ENCODE measurements at places on chromosomes 4 and X. TPM values are rescaled to one million over a fixed set of nuclear protein-coding genes. Genes with fewer than 3 reads are reported as not detected.

DNA sequence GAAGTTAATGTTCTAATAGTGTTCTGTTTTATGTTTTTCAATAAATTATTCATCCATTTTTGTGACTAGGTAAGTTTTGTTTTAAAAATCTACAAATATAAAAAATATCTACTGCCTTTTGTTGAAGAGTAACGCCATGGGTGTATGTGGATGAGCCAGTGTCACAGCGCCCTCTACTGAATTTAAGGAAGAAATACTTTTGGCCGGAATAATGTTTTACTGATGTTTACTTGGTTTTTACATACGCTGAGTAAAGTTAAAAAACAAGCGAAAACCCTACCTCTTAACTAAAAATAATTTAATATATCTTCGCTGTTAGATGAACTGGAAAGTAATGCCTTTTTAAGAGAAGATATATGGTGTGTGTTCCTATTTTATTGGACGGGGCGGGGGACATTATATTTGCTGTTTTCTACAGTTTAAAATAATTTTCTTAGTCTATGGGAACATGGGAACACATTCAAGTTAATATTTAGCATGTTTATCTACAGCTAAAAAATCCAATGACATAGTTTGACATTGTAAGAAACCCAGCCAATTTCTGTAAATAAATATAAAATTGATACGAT is 86.1 kb downstream of the CPE start:
- no peaks in the 10 kb centered on the region for H3K4me1 ChIP-seq
- H3K27ac ChIP-seq, result no peak overlapping the region
- H3K4me3 ChIP-seq, result no peak overlapping the region

GRCh38 chrX:130758072-130758471 is 144.9 kb downstream of the ENOX2 start:
- no peaks in the 10 kb centered on the region for H3K4me1 ChIP-seq
- H3K4me3 ChIP-seq, result no peak overlapping the region
- H3K27me3 ChIP-seq, result no peaks in the 10 kb centered on the region
- no peaks in the 10 kb centered on the region for H3K36me3 ChIP-seq

GRCh38 chr4:153076861-153077260 is 127.4 kb upstream of the TRIM2 start:
- DNase-seq, result no peak
- H3K4me3 ChIP-seq, result no peak overlapping the region
- no peaks in the 10 kb centered on the region for H3K4me1 ChIP-seq
- no peaks in the 10 kb centered on the region for H3K36me3 ChIP-seq

DNA sequence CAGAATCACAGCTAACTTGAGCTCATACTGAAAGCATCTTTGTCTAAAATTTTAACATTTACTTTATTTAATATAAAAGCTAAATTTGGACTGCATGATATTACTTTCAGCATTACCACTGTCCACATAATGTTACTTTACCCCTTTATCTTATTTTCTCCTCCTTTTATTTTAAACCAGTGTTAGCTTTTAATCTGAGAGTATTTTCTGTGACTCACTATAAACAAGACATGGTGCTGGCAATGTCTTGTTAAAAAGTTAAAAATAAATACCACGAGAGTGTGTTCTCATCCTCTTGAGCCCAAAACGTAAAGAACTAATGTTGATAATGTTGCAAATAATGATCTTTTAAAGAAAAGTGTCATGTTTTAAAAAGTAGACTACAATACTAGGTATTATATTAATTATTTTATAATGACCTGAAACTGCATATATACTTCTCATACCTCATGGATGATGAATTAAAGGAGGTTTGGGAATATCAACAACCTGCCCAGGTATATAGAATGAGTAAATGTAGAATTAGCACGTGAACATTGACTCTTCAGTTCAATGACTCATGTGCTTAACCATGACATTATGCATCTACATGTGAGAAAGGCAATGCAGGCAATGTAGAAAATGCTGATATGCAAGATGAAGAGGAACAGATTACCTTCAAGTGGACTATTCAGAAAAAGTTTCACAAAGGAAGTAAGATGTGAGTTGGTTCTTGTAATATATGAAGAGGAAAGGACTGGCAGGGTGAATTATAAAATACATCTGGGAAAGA is 454.1 kb upstream of the ADGRL3 start:
- no peak for DNase-seq
- no peak overlapping the region for H3K27ac ChIP-seq
- no peaks in the 10 kb centered on the region for H3K27me3 ChIP-seq
- no peaks in the 10 kb centered on the region for H3K36me3 ChIP-seq

Gene CT83
- total RNA-seq, result not detected

- no peaks in the 10 kb centered on the region for H3K36me3 ChIP-seq
- peaks cover 14% of the 10 kb centered on the region for H3K4me1 ChIP-seq
- no peak for DNase-seq
- H3K4me3 ChIP-seq, result no peak overlapping the region
- H3K27me3 ChIP-seq, result no peaks in the 10 kb centered on the region
These were observed 225.4 kb downstream of the PTTG2 start for GRCh38 chr4:38185406-38186144.

- H3K36me3 ChIP-seq, result peaks cover 14% of the 10 kb centered on the region
- DNase-seq, result no peak
- peaks cover 5% of the 10 kb centered on the region for H3K4me1 ChIP-seq
- H3K27me3 ChIP-seq, result no peaks in the 10 kb centered on the region
- H3K4me3 ChIP-seq, result no peak overlapping the region
These were observed 35.3 kb downstream of the SMS start for GRCh38 chrX:21975812-21976211.

Gene GAB1
- 87.1 TPM for total RNA-seq

DNA sequence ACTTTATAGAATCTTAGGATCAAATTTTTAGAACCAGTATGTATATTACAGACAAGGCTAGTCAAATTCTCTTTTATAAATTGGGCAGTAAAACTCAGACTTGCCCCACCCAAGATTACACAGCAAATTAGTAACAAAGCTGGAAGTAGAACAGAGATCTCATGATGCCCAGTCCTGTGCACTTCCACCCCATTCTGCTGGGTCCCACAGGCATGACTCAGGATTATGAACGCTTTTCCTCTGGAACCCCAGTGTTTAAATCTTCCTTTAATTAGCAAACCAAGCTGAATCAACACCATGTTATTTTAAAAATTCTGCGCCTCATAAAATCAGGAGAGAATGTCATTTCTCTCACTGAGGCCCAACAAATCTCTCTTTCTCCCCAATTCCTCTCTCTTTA is 1.5 kb upstream of the IL13RA2 start:
- no peak overlapping the region for H3K4me3 ChIP-seq
- no peaks in the 10 kb centered on the region for H3K27me3 ChIP-seq
- peaks cover 7% of the 10 kb centered on the region for H3K4me1 ChIP-seq
- DNase-seq, result no peak

Gene RASSF6
- total RNA-seq, result not detected

- no peaks in the 10 kb centered on the region for H3K36me3 ChIP-seq
- H3K4me3 ChIP-seq, result no peak overlapping the region
- peaks cover 18% of the 10 kb centered on the region for H3K4me1 ChIP-seq
- no peak for DNase-seq
These were observed 93.4 kb upstream of the RAPGEF2 start for GRCh38 chr4:159009521-159009920.

GRCh38 chr4:113292371-113293042 is 243.1 kb downstream of the ANK2 start:
- peaks cover 52% of the 10 kb centered on the region for H3K4me1 ChIP-seq
- peak; percentile 37 for DNase-seq
- H3K27me3 ChIP-seq, result no peaks in the 10 kb centered on the region
- peak overlapping the region; percentile 79 for H3K27ac ChIP-seq
- H3K4me3 ChIP-seq, result peak overlapping the region; percentile 47
- H3K36me3 ChIP-seq, result peaks cover 4% of the 10 kb centered on the region

DNA sequence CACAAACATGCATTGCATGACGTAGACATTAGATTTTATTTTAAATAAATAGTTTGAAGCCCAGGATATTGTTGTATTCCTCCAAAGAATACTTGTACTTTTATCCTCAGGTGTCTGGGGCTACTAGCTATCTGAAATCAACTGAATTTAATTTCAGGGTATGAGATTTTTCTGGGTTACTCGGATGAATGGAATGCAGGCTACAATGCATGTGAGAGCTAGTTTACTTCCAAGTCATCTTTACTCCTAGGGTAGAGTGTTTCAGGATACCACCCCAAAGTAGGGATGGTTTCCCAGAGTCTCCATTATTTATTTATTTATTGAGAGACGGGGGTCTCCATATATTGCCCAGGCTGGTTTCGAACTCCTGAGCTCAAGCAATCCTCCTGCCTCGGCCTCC is 66.4 kb downstream of the HPRT1 start:
- no peak overlapping the region for H3K27ac ChIP-seq
- no peak overlapping the region for H3K4me3 ChIP-seq
- DNase-seq, result no peak
- no peaks in the 10 kb centered on the region for H3K4me1 ChIP-seq
- no peaks in the 10 kb centered on the region for H3K27me3 ChIP-seq

GRCh38 chr4:102610007-102610406 is 108.8 kb downstream of the NFKB1 start:
- H3K4me3 ChIP-seq, result no peak overlapping the region
- no peak overlapping the region for H3K27ac ChIP-seq
- no peaks in the 10 kb centered on the region for H3K27me3 ChIP-seq
- H3K4me1 ChIP-seq, result peaks cover 21% of the 10 kb centered on the region

Gene BEND2
- not detected for total RNA-seq

DNA sequence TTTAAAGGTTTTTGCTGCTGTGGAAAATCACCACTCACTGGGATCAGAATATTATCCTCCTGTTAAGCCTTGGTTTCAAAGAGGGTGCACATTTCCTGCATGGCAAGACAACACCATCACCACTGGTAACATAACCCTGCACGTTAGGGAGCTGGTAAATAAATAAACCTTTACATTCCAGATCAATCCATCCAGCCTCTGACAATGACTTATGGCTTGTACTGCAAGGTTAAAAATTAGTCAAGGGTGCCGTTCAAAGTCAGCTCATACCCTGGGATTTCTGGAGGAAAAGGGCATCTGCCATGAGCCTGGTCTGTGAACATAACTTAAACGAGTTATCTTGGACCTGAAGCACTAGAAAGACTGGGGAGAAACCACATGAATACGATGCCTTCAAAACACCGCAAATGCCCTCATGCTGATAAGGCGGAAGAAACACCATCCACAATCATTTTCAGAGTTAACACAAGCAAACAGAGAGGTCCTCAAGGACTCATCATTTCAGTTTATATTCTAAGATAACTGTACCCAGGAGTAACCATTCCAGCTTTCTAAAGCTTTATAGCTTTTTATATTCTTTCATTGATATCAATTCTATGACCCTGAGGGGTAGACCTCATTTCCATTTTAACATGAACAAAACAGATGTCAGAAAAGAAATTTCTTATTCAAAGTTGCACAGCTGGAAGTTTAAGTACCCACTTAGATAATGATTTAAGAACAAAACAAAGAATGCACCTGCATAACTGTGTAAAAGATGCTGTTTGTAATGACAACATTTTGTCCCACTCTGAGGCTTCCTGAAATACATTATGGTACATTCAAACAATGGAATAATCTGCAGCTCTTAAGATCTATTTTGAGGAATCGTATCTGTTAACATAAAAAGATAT is 103.1 kb downstream of the NPNT start:
- no peaks in the 10 kb centered on the region for H3K27me3 ChIP-seq
- DNase-seq, result no peak
- no peaks in the 10 kb centered on the region for H3K36me3 ChIP-seq
- H3K4me1 ChIP-seq, result no peaks in the 10 kb centered on the region

Gene TMEM47
- 36.6 TPM for total RNA-seq

DNA sequence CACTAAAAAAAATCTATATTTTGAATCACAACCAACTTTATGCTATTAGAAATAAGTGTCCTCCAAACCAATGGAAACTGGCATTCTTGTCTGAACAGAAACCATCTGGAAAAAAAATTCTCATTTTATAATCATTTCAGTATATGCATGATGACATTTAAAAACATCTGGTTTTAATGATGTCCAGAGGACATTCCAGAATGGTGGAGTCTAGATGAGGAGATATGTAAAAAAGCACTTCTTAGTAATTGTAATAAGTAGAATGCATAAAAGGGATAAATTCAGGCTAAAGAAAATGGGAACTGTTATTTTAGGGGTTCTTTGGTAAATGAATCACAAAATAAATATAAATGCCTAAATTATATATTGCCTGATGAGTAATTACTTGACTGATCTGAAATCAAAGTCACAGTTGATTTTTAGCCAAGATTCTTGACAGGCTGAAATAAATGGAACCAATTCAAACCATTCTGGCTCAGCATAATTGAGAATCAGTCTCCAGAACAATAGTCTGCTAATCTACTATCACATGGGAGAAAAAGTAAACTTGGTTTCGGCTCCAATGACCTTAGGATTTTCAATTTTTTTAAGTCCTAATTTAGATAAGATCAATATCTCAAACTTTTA is 636.6 kb downstream of the FAT4 start:
- H3K27ac ChIP-seq, result peak overlapping the region; percentile 2
- H3K27me3 ChIP-seq, result no peaks in the 10 kb centered on the region
- H3K4me1 ChIP-seq, result no peaks in the 10 kb centered on the region
- H3K4me3 ChIP-seq, result no peak overlapping the region

Gene DSPP
- not detected for total RNA-seq

- H3K4me3 ChIP-seq, result no peak overlapping the region
- H3K27ac ChIP-seq, result no peak overlapping the region
- no peaks in the 10 kb centered on the region for H3K36me3 ChIP-seq
- DNase-seq, result no peak
- H3K4me1 ChIP-seq, result no peaks in the 10 kb centered on the region
These were observed 52.8 kb downstream of the NPFFR2 start for GRCh38 chr4:72084587-72085011.

GRCh38 chrX:41145920-41146608 is 60.8 kb downstream of the USP9X start:
- no peaks in the 10 kb centered on the region for H3K27me3 ChIP-seq
- no peak for DNase-seq
- peaks cover 42% of the 10 kb centered on the region for H3K36me3 ChIP-seq
- no peak overlapping the region for H3K4me3 ChIP-seq

Gene JCHAIN
- 6.9 TPM for total RNA-seq

Gene CLDN34
- not detected for total RNA-seq

GRCh38 chrX:107724653-107725052 is 50.9 kb downstream of the TSC22D3 start:
- DNase-seq, result no peak
- H3K4me3 ChIP-seq, result no peak overlapping the region
- no peaks in the 10 kb centered on the region for H3K36me3 ChIP-seq
- no peak overlapping the region for H3K27ac ChIP-seq
- no peaks in the 10 kb centered on the region for H3K27me3 ChIP-seq

- peak overlapping the region; percentile 78 for H3K27ac ChIP-seq
- H3K4me1 ChIP-seq, result peaks cover 100% of the 10 kb centered on the region
- peak overlapping the region; percentile 32 for H3K4me3 ChIP-seq
These were observed 78.7 kb downstream of the SYNPO2 start for GRCh38 chr4:118967393-118967792.

Gene RHOXF2
- not detected for total RNA-seq
